Activated CD4-positive, alpha-beta T cell treated with anti-CD3 and anti-CD28 coated beads, Interleukin-2, Interleukin-6, amounts not matched to agents 100 ng/mL and 50 ng/mL, durations not matched to agents 16 hours and 8 hours (primary cell): ENCODE measurements at places on chromosomes 16 and 17.

GRCh38 chr16:2970563-2970962 is 1.4 kb downstream of the PAQR4 start:
- no peak for DNase-seq

GRCh38 chr16:27177031-27177774 is 26.1 kb upstream of the KDM8 start:
- DNase-seq, result peak; percentile 16

GRCh38 chr17:57888311-57889216 is 38.7 kb upstream of the MRPS23 start:
- no peak for DNase-seq

DNA sequence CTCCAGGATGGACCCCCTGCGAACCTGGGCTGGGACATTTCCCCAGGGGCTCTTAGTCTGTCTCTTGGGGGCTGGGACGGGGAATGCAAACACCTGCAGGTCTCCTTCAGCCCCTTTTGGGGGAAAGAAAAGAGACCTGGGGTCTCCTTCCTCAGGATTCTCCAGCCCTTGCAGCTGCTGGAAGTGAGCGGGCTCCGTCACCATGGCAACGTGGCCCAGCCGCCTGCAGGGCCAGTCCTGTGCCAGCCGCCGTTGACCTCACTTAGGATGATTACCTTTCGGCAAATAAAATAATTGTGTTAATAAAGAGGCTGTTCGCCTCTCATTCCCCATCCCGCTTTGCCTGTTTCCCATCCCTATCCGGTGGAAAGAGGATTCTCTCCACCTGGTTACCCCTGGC is 25.7 kb downstream of the MRM1 start:
- no peak for DNase-seq

DNA sequence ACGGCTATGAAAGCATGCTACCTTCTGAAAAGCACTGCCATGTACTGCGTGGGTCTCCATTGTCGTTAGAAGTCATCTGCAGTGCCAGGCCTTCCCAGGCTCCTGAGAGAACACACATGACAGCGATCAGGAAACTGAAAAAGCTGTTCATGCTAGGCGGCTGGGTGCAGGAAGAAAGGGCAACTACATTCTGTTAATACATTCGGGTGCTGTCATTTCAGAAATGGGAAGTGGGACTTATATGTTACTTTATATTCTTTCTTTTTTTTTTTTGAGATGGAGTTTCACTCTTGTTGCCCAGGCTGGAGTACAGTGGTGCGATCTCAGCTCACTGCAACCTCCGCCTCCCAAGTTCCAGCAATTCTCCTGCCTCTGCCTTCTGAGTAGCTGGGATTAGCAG is 19.9 kb downstream of the CFAP20 start:
- no peak for DNase-seq

DNA sequence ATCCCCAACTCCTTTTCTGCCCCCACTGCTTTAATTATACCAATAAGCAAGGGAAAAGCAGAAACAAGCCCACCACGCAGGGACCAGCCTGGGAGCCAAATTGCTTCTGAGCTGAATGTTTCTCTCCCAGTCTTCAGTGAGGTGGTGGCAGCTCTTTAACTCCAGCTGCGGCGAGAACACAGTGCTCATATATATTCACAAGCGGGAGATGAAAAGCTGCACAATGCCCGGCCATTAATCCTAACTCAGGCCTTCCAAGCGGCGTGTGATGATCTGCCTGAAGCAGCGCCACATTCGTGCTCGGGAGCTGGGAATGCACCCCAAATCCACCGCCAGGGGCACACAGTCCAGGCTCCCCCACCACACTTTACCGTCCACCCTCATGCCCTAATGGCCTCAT is 203.7 kb upstream of the SDK2 start:
- DNase-seq, result no peak

- DNase-seq, result no peak
These were observed 30.5 kb downstream of the ETV4 start for GRCh38 chr17:43515656-43516055.

DNA sequence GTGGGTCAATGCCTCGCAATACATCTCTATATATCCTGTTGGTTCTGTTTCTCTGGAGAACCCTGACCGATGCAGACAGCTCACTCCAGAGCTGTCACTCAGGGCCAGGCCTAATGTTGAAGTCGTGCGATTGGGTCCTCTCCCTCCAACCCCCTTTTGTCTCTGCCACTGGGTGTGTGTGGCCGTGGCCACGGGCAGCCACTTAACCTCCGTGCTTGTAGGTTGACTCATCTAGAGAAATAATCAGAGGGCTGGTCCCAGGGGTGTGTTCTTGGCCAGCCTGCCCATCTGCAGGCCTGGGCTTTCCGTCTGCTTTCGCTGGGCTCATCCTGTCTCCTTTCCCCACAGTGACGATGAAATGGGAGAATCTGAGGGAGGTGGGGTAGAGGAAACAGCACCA is 7.4 kb downstream of the ADAD2 start:
- DNase-seq, result no peak

DNA sequence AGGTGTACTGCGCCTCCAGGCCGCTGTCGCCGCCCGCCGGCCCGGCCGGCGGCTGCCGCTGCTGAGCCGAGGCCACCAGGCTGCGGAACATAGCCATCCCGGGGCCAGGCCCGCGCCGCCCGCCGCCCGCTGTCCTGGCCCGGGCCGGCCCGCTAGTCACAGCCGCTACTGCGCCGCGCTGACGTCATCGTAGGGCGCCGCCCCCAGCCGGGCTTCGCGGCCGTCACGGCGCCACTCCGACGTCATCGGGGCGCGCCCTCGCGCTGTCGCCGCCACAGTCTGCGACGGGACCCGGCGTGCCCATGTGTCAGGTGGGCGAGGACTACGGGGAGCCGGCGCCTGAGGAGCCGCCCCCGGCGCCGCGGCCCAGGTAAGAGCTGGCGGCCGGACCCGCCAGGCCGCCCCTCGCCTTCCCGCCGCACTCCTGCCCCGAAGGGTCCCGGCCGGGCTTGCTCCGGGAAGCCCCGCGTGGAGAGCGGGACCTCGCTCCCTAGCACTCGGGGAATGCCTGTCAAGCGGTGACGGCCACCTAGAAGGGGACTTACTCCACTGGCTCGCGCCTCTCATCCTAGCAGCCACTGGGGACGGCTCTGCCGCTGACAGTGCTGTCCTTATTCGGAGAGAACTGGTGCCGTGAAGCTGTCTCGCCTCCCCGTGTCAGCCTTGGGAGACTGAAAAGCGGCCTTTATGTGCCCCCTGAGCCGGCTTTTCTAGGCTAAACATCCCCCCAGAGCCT is at the start of the genes CTU2 and RNF166:
Gene CTU2 (plus strand): TSS at position 275 of the 736 bp plus-strand sequence. CDS start 28 bp downstream, at position 303.
Gene RNF166 (minus strand): TSS at position 180 of the 736 bp plus-strand sequence. CDS start 83 bp downstream, at position 97.
- DNase-seq, result peak; percentile 96

DNA sequence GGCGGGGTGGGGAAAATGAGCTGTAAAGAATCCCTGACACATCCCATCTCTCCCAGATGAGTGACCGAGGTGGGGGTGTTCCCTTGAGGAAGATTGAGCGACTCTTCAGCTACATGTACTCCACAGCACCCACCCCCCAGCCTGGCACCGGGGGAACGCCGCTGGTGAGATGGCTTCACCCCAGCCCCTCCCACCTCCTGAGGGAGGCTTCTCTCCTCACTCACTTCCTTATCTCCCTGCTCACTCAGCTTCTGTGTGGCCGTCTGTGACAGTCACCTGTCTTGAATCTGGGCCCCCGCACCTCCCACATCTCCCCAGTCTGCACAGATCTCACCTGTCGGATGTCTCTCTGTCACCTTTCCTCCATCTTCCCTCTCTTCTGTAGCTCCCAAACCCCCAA is 13.4 kb downstream of the PDK2 start:
- no peak for DNase-seq

DNA sequence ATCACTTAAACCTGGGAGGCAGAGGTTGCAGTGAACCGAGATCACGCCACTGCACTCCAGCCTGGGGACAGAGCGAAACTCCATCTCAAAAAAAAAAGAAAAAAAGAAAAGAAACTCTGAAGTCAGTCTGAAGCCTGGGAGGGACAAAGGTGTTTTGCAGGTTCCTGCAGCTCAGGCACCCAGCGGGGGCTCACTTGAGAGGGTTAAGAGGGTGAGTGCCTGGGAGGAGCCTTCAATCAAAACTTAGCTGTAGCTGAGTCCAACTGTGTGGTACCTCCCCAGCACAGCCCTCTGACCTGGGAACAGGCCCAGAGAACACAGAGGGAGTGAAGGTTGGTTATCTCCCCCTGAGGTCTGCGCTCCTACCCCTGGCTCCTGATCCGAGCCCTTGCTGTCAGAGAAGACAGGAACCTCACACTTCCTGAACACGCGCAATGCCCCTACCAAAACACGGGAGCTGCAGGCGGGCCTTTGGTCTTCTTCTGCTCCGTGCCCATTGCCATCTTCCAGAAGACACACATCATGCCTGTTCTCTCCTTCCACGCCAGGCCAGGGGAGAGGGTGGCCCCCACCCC is 20.4 kb upstream of the ZC3H18 start:
- no peak for DNase-seq

- DNase-seq, result no peak
These were observed 41.4 kb upstream of the BHLHA9 start for GRCh38 chr17:1228781-1229348.

GRCh38 chr17:17722906-17723353 is 41.7 kb downstream of the RAI1 start:
- DNase-seq, result no peak

DNA sequence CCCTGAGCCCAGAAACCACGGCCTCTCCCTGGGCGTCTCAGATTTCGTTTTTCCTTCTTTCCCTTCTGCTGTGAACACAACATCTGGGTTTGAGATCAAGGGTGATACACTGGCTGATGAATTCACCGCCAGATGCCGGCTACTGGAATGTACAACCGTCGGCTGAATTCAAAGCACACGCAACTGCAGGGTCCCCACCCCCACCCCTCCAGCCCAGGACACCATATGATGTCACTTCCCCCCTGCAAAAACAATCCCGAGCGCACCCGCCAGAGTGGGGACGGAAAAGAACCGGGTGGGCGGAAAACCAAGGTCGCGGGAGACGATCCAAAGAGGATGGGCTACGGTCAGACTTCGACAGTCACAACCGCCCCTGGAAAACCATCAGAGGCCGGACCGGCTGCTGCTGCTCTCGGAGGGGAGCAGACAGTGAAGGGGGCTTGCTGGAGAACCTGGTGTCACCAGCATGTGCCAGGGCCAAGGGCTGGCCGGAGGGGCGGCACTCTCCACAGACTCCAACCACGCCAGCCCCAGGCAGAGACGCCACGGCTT is 23.3 kb downstream of the CEP295NL start:
- peak; percentile 27 for DNase-seq

GRCh38 chr16:28292731-28293600 is 641 bp downstream of the SBK1 start:
- DNase-seq, result no peak

DNA sequence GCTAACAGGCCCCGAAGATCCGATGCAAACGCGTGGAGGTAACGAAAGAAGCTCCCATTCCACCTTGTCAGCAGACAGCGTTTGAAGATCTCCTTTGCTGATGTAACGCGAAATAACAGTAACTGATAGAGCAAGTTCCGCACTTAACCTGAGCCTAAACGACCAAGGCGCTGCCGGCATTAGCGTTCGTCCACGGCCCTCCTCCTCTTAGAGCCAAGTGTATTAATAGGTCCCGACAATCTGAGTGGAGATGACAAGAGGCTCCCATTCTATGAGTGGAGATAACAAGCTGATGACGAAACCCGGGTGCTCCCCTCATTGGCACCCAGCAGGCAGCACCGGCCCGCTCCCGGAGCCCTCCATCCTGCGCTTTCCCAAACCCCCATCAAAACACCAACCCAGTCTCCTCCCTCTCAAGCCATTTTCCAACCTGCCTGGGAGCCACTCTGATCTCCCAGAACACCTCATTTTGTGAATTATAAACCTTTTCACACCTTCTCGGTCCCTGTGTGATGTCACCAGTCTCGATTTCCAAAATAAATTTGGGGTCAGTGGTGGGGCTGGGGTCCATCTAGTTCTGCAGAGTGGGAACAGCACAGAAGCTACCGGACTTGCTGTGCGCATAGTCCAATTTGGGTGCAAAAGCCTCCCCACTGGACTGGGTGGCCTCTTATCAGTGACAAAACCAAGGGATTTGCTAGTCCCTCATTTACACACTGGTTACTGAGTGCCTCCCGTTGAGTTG is 35.4 kb upstream of the ARL4D start:
- no peak for DNase-seq

- DNase-seq, result peak; percentile 97
These were observed at the start of gene ITGAL for GRCh38 chr16:30472328-30472942. Gene ITGAL (plus strand): TSS chr16:30472742. CDS start chr16:30472838, 96 bp downstream.

DNA sequence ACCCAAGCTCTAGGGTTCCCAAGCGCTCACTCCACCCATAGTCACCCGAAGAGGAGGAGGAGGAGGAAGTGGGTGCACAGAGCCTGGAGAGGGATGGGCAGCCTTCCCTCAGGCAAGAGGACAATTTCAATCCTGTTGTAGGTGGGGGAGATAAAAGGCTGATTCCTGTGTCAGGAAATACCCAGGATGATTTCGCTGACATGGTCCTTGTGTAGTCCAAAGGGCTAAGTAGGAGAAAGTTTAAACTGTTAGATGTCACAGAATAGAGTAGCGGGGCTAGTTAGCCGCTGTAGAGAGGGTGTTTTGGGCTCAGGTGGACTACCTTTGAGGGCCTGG is 1.3 kb upstream of the EXOC7 start:
- no peak for DNase-seq

DNA sequence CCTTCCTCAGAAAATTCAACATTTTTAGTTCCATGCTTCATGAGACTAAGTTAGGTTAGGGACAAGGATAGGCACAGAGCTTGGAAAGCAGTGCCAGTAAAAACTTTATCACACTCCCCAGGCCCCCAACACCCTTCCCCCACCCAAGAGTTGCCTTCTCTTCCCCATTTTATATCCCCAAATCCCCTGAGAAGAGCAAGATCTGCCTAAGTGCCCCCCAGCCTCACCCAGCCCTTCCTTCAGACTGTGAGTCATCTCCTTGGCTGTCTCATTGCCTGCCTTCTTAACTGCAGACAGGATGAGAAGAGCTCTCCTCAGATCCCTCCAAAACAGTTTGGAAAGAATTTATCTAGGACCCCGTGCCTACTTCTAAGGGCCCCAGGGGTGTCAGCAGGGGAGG is 55.8 kb downstream of the NEUROD2 start:
- DNase-seq, result no peak

DNA sequence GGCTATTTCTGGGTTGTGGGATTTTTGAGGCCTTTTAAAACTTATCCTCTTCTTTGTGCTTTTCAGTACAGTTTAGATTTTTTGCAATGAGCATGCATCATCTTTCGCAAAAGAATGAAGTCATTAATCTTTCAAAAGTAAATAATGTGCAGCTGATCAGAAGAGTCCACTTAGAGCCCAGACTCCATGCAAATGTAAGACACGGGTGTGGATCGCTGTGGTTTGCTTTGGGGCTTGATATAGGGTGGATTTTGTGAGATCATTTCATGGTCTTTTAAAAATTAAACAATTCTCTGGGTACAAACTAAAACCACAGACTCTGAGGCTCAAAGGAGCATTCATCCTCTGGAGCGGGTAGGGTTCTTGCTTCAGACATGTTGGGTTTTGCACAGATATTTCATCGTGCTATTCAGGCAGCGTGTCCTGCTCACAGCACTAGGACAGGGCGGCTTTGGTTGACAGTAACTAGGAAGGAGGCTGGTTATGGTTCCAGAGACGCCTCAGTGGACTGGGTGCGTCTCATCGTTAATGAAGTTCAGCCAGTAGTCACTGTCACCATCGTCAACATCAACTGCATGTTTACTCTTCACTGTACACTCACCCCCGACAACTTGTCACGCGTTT is 129.4 kb upstream of the PLCG2 start:
- no peak for DNase-seq
